Muscle of leg (tissue), 16 donors: ENCODE measurements at places on chromosomes 13 and 19. TPM values are rescaled to one million over a fixed set of nuclear protein-coding genes. Genes with fewer than 3 reads are reported as not detected.
A peak's percentile ranks its signal among the peaks of the same experiment; 100 is the strongest.

- no peak for DNase-seq
These were observed 11.8 kb upstream of the LILRA2 start for GRCh38 chr19:54561840-54562239.

The PRODH2 gene
- polyA plus RNA-seq = not detected

- DNase-seq = no peak
These were observed 212.8 kb downstream of the EFNB2 start for GRCh38 chr13:106322628-106323027.

The GNG7 gene
- polyA plus RNA-seq = 3.1 TPM

The SIGLEC8 gene
- polyA plus RNA-seq = not detected

- no peak for DNase-seq
These were observed 71.3 kb downstream of the LHFPL6 start for GRCh38 chr13:39531646-39532045.

GRCh38 chr19:17549085-17549740 is 6.2 kb upstream of the COLGALT1 start:
- no peak for DNase-seq

The CEACAM3 gene
- not detected for polyA plus RNA-seq

DNA sequence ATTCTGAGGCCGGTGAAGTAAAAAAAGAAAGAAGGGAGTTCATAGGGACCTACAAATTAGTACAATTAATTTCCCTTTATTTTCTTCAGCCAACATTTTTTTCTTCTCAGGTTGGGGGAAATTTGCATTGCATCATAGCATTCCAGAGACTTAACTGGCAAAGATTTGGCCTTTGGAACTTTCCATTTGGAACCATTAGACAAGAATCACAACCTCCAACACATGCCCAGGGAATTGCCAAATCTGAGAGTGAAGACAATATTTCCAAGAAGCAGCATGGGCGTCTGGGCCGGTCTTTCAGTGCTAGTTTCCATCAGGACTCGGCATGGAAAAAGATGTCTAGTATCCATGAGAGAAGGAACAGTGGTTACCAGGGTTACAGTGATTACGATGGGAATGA is 6.4 kb upstream of the ERCC5 start:
- DNase-seq = no peak

GRCh38 chr19:9342610-9343304 is 18.8 kb downstream of the ZNF559 start:
- no peak for DNase-seq

DNA sequence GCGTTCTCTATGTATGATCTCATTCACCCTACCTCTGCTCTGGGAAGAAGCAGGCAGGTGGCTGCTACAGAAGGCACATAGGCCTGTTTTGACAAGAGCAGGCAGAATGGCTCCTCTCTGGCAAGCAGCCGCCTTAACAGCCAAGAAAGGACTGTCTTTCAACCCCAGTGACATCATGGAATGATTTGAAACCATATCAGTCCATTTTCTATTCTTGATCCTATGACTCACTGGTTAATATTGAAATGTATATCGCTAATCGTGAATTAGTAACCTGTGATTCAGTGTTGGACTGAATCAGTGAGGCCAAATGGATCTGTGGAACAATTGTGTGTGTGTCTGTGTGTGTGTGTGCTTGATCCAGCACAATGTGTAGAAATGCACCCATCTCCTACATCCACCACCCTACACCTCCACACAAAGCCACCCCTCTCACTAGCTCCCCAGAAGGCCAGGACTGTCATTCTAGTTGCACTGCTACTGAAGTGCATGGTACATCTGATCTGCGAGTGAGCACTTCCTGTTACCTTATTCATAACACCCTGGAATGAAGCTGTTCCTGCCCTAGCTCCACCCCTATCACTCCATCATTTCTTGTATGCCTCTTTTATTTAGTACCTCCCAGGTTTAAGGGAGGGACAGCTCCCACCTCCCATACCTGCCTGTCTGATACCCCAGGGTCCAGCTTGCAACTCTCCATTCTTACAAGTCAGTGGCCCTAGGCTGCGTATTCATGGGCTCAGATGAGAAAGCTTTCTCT is 460.0 kb downstream of the FOXO1 start:
- peak; percentile 10 for DNase-seq

- no peak for DNase-seq
These were observed 8.7 kb upstream of the ADAT3 start for GRCh38 chr19:1896508-1896907.

DNA sequence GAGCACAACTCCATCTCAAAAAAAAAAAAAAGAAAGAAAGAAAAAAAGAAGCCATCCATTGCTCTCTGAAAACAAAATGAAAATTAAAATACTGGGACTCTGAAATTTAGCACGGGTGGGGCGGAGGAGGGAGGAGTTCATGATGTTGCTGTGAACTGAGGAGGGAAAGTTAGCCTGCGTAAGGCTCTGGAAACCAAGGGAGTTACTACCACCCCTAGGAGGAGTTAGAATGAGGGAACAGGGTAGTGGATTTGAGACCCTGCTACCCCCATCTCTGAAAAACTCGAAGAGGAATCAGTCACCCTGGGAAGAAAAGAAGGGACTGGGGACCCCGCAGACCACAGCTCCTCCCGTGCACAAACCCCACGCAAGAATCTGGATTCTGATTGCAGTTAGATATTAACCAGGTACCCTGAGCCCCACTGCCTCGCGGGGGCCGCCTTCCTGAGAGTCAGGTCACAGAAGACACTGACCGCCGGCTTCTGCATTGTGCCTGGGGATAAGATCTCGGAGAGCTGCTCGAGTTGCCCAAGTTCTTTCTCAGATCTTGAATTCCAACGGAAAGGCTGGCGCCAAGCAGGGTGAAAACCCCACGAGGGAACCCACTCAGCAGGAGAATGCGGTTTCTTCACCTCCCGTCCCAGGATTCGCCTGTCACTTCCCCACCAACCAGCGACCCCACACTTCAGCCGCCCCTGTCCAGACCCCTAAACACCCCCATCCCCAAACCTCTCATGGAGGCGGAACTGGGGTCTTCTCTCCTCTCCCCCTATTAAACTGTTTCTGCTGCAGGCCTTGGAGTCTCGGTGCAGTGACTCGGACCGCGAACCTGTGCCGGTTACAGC is 870 bp downstream of the ZNF442 start:
- DNase-seq = peak; percentile 49

The PLIN5 gene
- polyA plus RNA-seq = 0.83 TPM

GRCh38 chr19:53626486-53626885 is 5.3 kb upstream of the DPRX start:
- no peak for DNase-seq

DNA sequence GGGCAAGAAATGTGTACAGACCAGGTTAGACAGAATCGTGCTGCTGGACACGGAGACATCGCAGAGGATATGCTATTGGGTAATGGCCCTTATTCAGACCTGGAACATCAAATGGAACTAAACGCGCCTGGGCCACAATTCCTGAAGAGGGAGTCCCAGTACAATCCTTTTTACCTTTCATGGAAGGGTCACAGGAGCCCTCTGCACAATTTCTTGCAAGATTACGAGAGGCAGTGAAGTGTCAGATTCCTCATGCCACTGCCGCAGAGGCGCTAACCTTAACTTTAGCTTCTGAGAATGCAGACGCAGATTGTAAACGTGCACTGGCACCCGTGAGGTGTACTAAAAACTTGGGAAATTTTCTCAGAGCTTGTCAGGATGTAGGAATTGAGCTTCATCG is 18.1 kb downstream of the CLEC4M start:
- no peak for DNase-seq

DNA sequence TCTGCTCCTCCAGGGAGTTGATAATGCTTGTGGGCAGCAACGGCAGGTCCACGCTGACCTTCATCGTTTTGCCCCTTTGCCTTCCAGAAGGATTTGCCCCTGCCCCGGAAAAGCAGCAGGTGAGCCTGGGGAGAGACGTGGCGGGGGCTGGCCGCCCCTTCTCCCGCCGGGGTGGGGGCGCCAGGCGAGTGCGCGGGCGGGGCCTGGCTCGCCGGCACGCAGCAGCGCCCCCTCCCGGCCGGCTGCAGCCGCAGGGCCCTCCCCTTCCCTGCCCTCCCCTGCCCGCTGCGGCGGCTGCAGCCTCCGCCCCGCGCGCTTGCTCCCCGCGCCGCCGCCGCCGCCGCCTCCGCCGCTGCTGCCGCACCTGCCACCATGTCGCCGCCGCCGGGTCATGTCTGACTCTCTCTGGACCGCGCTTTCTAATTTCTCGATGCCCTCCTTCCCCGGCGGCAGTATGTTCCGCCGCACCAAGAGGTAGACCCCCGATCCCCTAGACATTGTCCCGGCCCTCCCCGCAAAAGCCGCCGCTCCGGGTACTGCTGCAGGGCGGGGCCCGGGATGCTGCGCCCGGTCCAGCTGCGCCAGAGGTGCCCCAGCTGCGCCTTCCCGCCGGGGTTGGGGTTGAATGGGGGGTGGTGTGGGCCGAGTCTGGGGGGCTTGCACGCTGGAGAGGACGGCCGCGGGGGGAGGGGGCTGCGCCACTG is at the start of gene MAST1:
Gene MAST1 (plus strand): TSS at position 334 of the 704 bp plus-strand sequence. CDS start 58 bp downstream, at position 392.
- DNase-seq = no peak

DNA sequence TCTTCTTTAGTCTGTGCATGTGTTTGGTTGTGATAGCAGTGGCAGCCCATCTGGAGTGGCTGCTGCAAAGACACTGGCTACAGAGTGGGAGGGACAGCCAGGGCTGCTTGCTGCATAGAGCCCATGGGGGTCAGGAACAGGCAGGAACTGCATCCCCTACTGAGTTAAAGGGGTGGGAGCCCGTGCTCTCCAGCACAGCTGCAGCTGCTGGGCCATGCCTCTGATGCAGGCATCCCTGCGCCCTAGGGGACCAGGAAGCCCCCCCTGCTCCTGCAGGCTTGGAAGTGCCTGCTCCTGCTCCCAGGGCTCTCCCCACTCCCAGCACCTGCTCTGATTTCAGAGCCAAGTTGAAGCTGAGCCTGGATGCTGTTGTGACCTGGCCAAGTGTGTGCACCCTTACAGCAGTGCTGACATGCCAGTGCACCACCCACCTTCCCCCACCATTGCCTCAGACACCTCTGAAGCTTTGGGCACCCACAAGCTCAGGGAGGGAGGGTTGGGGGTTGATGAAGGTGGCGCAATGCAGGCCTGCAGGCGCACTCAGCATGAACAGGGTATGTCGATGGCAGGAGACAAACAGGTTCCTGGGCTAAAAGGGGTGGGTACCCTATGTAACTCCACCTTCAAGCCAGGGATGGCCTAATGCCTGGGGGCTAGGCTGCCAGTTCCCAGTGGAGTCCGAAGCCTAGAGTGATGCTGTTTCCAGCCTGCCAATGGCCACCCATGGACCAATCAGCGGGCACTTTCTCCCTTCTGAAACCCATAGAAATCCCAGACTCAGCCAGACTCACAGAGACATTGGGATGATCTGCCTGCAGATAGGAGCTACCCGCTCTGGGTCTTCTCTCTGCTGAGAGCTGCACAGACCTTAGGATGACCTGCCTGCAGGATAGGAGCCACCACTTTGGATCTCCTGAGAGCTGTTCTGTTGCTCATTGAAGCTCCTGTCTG is 919.9 kb upstream of the MIR17HG start:
- peak; percentile 58 for DNase-seq

The DIAPH3 gene
- 7.2 TPM for polyA plus RNA-seq

The PNMA8B gene
- 2.2 TPM for polyA plus RNA-seq

The FARSA gene
- 48.8 TPM for polyA plus RNA-seq

The SIAH3 gene
- 0.10 TPM for polyA plus RNA-seq

DNA sequence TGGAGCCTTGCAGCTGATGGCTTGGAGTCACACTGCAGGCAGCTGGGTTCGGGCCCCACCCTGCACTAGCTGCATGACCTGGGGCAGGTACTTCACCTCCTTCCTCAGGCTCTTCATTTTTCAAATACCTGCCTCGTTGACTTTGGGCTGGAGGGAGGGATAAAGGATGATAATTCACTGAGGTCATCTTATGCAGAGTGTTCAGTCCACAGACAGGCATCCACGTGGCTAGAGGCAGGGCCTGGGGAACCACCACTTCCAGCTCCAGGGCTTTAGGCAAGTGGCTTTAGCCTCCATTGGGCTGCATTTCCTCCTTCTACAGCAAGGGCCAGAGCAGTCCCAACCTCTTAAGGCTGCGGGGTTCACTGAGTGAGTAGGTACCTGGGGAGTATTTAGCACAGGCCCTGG is 84.8 kb downstream of the SIPA1L3 start:
- no peak for DNase-seq

GRCh38 chr19:38697197-38697596 is 47.1 kb downstream of the CAPN12 start:
- no peak for DNase-seq

The CEACAM7 gene
- polyA plus RNA-seq = not detected

DNA sequence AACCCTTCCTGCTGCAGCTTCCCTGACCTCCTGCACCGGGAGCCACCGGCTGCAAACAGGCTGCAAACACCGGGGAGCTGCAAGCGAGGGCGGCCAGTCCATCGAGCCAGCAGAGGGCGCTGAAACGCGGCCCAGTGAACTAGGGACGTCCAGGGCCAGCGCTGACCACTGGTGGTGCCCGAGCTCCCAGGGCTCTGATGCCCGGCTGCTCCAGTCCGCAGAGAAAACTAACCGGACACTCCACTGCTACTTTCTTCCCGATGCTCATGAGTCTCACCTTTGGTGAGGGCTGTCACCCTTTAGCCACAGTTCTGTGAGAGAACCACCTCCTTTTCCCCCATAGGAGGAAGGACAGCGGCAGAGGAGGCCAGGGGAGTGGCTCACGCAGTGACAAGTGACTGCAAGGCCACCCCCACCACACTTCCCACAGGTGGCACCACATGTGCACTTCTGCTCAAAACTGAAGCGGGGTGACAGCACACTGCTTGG is 82.8 kb upstream of the MTIF3 start:
- DNase-seq = peak; percentile 70

DNA sequence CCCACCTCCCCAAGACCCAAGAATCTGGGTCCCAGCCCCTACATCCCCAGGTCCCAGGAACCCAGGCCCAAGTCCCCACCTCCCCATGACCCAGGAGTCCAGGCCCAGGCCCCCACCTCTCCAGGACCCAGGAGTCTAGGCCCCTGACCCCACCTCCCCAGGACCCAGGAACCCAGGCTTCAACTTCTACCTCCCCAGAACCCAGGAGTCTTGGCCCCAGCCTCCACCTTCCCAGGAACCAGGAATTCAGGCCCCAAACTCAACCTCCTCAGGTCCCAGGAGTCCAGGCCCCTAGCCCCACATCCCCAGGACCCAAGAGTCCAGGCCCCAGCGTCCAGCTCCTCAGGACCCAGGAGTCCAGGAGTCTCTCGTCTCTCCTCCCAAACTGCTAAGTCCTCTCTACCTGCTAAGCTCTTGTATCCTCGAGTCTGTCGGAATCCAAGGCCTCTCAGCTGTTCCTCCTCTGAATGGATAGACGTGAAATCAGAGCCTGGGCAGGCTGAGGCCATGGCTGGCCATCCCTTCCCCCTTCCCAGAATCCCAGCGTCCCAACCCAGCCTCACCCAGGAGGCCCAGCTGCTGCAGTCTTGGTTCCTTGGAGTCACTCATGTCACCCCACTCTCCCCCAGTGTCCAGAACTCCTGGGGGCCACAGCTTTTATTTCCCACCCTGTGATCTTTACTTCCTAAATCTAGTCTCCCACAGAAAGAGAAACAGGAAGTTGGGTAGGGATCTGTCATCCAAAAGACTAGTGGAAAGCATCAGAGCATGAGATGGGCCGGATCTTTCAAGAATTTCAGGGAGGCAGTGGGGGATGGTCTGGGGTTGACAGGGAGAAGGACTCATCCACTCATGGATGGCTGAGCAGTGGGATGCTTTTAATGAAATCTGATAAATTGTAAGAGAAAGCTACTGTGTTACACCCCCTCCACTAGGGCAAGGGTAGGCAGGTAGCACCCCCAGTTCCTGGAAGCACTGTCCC is at the start of gene CD209:
Gene CD209 (minus strand): TSS at position 632 of the 982 bp plus-strand sequence. CDS start 23 bp downstream, at position 609.
- DNase-seq = peak; percentile 48

GRCh38 chr19:2446381-2446780 is 10.4 kb downstream of the LMNB2 start:
- peak; percentile 91 for DNase-seq
